ENCODE measurements at places on chromosomes 4 and X.

DNA sequence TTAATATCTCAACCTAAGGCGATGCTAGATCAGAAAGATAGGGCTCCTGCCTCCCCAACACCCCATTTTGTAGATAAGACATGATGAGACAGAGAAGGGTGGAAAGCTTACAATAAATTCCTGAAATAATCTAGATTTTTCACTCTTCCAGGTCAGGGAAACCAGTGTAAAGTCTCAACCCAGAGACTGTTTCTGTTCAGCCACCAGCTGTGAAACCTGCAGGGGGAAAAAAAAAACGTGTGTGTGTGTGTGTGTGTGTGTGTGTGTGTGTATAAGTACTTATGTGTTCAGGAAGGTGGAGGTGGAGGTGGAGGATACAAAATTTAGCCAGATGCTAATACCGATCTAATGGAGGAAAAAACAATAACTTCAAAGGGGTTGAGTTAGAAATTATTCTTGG, 773 bp upstream of the ITM2A start:
- no peak for DNase-seq

- no peak for DNase-seq
Observed at GRCh38 chr4:108590776-108591175, 29.6 kb upstream of the RPL34 start.

GRCh38 chrX:95764972-95765451, 919.6 kb upstream of the DIAPH2 start:
- DNase-seq = peak; percentile 25

DNA sequence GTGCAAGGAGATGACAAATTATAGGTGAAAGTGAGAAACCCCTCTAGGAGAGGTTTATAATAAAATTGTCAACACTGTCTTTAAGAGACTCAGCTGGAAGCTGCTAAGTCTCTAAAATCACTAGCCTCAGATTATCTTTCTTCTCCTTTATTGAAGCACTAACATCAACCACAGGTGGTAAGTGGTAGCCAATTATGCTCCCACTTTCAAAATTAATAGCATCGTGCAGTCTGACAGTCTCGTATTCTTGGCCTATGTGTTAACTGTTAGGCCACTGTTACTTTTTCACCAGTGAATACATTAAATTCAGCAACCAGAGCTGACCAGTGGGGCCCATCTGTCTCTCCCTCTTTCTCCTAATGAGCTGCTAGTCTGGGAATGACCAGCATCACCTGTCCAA, 674.1 kb downstream of the RAPGEF2 start:
- DNase-seq = no peak

GRCh38 chrX:153633607-153634180, 13.3 kb upstream of the DUSP9 start:
- no peak for DNase-seq

- no peak for DNase-seq
Observed at GRCh38 chr4:32032136-32032672, 1312.0 kb downstream of the PCDH7 start.

DNA sequence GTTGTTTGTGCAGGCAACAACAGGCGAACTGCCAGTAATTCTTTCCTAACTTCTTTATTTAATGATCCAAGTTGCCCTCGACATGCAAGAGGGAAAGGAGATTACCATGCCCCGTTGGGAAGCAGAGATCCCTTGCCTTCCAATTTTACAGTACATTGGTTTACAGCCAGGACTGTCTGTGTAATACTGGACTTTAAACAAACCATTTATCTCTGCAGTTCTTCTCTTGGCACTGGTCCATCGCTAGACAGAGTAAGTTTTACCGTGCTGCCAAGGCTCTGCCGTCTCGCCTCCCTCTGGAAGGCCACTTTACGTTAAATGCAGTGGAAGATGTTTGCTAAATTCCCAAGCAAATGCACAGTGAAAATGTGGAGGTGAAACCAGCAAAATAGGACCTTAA, 660.3 kb upstream of the PRKX start:
- DNase-seq = no peak

- no peak for DNase-seq
Observed at GRCh38 chr4:14336656-14337055, 665.6 kb upstream of the CPEB2 start.

DNA sequence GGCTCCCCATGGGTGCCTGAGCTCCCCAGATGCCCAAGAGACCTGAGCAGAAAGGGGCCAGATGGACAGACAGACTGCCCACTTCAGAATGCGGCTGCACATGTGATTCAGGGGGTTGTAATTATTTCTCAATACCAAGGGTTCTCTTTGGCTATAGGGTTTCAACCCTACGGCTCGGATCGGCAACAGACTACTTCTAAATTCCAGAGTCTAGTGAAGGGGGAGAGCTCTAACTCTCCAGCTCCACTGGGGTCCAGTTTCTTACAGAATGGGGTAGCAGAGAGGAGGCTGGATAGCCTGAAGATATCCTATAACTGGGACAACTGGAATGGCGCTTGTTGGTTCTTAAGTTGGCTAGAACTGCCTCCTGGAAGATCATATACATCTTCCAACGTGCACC, 136.3 kb downstream of the MGST2 start:
- no peak for DNase-seq

GRCh38 chrX:51215266-51215665, 117.4 kb upstream of the NUDT10 start:
- no peak for DNase-seq

GRCh38 chr4:180009316-180009715, 2233.9 kb upstream of the TENM3 start:
- no peak for DNase-seq

DNA sequence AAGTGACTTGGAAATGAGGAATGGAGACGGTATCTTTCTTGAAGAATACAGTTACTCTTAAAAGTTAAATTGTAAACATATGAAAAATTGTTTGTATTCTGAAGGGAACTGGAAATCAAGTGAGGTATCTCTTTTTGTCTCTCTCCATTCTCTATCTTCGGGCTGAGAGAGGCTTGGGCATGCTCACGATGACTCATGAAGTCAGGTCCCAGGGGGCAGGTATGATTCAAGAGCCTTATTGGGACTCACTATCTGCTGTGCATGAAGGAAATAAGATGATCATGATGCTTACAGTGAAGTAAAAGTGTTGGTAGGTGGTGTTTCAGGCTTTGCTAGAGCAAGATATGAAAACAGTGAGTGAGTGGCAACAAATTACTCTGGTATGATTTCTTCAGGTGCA, 200.4 kb upstream of the PITX2 start:
- DNase-seq = no peak

DNA sequence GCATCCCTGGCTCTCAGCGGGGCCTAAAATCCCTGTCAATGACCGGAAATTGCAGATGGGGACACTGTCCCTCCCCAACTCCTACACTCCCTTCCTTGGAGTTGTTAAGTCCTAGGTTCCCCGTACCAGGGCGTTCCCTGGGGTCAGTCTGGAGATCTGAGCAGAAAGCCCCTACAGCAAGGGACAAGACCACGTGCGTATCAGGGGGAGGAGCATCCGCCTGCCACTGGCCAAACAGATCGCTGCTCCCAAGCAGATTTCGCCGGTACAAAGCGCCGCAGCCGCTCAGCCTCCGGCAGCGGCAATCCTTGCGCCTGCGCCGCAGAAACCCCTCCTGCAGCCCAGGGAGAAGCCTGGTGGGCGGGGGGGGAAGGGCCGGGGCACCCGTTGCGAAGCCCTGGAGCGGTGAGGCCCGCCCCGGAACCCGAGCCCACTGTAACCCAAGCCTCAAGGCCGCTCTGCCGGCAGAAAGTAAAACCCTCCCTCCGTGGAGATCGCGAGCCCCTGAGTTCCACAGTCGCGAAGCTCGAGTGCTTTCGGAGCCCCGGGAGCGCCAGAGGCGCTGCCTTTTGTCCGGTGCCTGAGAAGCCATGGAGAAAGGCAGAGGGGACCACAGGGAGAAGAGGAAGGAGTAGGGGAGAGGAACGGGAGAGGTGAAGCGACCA, 2.7 kb downstream of the CRMP1 start:
- peak; percentile 45 for DNase-seq

DNA sequence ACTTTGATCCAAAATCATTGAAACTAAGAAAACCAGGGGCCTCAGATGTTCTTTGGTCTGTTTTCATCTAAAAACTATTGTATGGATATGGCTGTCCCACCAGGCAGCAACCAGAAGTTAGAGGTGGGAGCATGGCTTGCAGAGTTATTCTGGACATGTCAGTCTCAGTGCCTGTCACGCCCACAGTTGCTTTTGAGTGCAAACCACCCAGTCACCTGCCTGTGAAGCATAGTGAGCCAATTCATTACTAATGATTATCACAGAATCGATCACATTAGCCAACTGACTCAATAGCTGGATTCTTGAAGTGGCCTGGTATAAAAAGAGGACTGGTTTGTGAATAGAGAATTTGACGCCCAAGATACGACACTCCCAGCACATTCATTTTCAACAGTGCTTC, 104.2 kb upstream of the SORBS2 start:
- DNase-seq = no peak

DNA sequence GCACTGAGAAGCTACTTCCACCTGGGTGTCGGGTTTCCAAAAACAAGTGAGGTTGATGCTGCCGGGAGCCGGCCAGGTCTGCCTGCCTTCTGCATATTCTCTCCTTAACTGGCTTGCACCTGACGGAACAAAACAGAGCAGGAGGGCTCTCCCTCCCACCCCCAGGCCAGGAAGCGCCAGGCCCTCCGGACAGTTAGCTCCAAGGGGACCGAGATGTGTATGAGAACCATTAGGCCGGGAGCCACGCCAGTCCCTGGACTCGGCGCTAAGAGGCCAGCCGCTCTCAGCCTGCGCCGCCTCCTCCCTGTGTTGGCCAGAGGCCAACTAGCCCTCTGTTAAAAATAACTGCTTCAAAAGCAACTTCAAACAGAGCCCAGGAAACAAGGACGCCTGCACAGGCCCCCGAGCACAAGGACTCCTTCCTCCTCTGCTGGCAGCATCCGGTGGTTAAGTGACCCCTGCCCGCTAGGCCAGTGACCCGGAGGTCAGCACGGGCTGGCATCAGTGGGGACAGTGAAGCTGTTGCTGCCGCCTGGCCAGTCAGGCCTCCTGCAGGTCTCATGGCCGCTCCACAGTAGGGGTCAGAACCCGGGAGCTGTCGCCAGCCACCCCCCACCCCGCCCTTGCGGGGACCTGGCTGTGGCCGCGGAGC, 107.9 kb downstream of the ABLIM2 start:
- DNase-seq = peak; percentile 83

GRCh38 chrX:144335402-144335801, 451.5 kb downstream of the UBE2NL start:
- no peak for DNase-seq

DNA sequence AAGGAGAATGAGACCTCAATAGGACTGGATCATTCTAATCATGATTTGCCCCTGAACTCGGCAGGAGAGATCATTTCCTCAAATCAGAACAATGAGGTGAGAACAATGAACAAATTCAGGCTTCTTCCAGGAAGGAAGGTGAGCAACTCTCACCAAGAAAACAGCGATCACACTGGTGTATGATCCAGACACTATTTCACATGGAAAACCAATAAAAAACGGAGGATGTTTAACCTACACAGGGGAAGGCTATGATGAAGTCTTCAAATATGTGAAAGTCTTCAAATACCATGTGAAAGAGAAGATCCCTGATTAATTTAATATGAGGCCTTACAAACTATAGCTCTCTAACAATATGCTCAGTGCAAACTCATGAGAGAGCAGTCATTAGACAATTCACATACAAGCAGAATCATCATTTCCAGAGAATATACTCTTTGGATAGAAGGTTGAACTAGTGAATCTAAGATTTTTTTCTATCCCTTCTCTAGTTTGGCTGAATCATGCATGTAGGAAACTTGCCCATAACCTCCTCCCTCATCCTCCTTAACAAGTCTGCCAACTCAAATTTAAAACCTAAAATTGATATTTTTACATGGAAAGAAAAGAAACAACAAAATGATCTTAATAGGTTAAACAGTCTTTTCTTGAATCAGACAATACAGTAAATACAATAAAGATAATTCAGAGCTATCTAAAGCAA, 122.5 kb downstream of the ADAMTS3 start:
- DNase-seq = no peak

DNA sequence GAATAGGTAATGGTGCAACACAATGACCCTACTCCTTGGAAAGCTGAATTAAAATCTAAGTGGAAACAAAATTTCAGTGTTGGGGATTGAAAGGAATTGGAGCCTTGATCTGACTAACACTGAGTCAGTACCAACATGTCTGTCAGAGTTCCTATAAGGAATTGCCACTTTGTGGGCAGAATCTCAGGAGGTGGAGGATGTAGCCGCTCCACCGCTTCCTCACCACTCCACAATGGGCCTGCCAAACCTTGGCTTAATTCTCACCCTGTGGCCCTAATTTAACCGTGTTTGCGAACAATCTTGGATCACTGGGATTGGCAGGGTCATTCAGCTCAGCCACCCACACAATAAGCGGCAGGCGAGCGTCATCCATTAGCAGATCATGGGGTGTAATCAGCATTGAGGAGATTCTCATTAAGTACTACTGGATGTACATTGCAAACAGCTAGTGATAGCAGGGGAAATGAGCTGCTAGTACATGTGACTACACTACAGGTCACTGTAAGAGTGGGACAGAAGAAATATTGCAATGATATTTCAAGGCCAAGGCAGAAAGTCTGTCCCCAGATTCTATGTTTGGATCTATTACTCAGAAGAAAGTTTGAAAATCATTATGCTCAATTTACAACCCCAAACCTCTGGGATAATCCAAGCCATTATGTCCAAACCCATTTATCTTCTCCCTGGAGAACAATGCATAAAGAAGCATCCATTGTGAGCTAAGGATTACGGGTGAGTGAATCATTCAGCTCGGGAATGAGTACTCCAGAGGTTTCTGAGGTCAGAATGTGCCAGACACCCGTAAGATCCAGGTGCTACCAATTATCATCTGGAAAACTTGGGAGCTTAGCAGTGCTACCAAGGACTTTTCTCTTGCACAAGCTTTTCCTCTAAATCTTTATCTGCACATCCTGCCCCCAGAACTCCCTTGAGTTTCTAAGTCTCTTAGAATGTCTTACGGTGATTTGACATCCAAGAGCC, 5.8 kb downstream of the SRPX start:
- no peak for DNase-seq

GRCh38 chr4:158827543-158827981, 58.7 kb downstream of the FNIP2 start:
- DNase-seq = no peak

- DNase-seq = no peak
Observed at GRCh38 chrX:77442728-77443127, 4.5 kb upstream of the FGF16 start.

- no peak for DNase-seq
Observed at GRCh38 chr4:2470791-2471190, 1.9 kb downstream of the RNF4 start.

GRCh38 chrX:119529345-119530276, 35.6 kb downstream of the STEEP1 start:
- peak; percentile 22 for DNase-seq

- DNase-seq = no peak
Observed at GRCh38 chrX:55801811-55802210, 84.3 kb downstream of the RRAGB start.

GRCh38 chr4:139222215-139222614, 45.2 kb upstream of the ELF2 start:
- DNase-seq = no peak

GRCh38 chr4:61820136-61820535, 620.0 kb downstream of the ADGRL3 start:
- no peak for DNase-seq
